ENCODE measurements at places on chromosomes 7 and 10. TPM values are rescaled to one million over a fixed set of nuclear protein-coding genes. Genes with fewer than 3 reads are reported as not detected.

Gene PON3
- not detected for polyA plus RNA-seq

Gene VPS37D
- polyA plus RNA-seq: 6.9 TPM

Gene EPO
- polyA plus RNA-seq: 0.42 TPM

Gene TMEM270
- polyA plus RNA-seq: 0.26 TPM

- H3K36me3 ChIP-seq: no peaks in the 10 kb centered on the region
- no peak overlapping the region for H3K4me3 ChIP-seq
- DNase-seq: no peak
- no peaks in the 10 kb centered on the region for H3K4me1 ChIP-seq
- no peaks in the 10 kb centered on the region for H3K27me3 ChIP-seq
- H3K27ac ChIP-seq: no peak overlapping the region
Measured at GRCh38 chr7:92333866-92334265, 88.1 kb downstream of the ANKIB1 start.

- H3K4me1 ChIP-seq: no peaks in the 10 kb centered on the region
- H3K4me3 ChIP-seq: no peak overlapping the region
- no peak overlapping the region for H3K27ac ChIP-seq
- DNase-seq: no peak
- H3K36me3 ChIP-seq: no peaks in the 10 kb centered on the region
- H3K27me3 ChIP-seq: no peaks in the 10 kb centered on the region
Measured at GRCh38 chr7:134476044-134476443, 17.1 kb upstream of the AKR1B1 start.

- H3K27ac ChIP-seq: no peak overlapping the region
- no peak overlapping the region for H3K4me3 ChIP-seq
- no peaks in the 10 kb centered on the region for H3K36me3 ChIP-seq
- DNase-seq: no peak
Measured at GRCh38 chr7:32390210-32390609, 100.0 kb downstream of the LSM5 start.

DNA sequence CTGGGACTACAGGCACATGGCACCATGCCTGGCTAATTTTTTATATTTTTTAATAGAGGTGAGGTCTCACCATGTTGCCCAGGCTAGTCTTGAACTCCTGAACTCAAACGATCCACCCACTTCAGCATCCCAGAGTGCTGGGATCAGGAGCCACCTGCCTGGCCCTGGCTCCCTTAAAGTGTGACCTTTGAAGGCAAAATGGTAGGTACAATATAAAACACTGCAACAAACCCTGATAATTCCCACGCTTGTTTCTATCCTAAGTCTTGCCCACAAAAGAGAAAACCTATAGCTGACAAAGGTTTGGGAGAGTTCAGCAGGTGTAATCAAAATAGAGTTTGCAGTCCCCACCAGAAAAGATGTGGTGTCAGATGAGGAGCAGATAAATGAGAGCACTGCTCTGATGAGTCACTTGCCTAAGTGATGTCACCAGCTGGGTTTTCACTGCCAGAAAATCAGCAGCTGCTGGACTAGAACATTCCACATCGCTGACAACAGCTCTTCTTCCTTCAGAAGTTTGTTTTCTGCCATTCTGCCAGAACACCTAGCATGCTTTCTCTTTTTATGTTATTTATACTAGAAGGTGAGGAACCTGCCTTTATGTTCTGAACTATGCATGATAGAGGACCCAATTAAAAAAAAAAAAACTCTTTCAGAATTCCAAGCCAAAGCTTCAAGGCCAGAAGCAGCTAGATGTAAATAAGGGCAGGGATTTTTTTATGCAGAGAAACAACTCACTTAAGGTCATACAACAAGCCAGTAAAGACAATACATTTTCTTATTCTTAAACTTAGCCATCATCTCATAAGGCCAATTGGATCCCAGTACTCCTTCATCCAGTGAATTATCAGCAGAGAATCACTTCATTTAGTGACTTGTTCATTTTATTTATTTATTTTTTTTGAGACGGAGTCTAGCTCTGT, 18.0 kb downstream of the PURB start:
- no peak for DNase-seq
- no peak overlapping the region for H3K27ac ChIP-seq
- no peaks in the 10 kb centered on the region for H3K27me3 ChIP-seq
- no peaks in the 10 kb centered on the region for H3K36me3 ChIP-seq

GRCh38 chr7:158077151-158077840, 510.3 kb downstream of the PTPRN2 start:
- no peaks in the 10 kb centered on the region for H3K4me1 ChIP-seq
- H3K4me3 ChIP-seq: no peak overlapping the region
- no peaks in the 10 kb centered on the region for H3K36me3 ChIP-seq
- H3K27me3 ChIP-seq: no peaks in the 10 kb centered on the region
- DNase-seq: no peak
- H3K27ac ChIP-seq: no peak overlapping the region

- DNase-seq: no peak
- no peak overlapping the region for H3K4me3 ChIP-seq
- no peaks in the 10 kb centered on the region for H3K27me3 ChIP-seq
- no peak overlapping the region for H3K27ac ChIP-seq
- H3K36me3 ChIP-seq: no peaks in the 10 kb centered on the region
Measured at GRCh38 chr10:11290156-11290890, 272.7 kb downstream of the CELF2 start.

DNA sequence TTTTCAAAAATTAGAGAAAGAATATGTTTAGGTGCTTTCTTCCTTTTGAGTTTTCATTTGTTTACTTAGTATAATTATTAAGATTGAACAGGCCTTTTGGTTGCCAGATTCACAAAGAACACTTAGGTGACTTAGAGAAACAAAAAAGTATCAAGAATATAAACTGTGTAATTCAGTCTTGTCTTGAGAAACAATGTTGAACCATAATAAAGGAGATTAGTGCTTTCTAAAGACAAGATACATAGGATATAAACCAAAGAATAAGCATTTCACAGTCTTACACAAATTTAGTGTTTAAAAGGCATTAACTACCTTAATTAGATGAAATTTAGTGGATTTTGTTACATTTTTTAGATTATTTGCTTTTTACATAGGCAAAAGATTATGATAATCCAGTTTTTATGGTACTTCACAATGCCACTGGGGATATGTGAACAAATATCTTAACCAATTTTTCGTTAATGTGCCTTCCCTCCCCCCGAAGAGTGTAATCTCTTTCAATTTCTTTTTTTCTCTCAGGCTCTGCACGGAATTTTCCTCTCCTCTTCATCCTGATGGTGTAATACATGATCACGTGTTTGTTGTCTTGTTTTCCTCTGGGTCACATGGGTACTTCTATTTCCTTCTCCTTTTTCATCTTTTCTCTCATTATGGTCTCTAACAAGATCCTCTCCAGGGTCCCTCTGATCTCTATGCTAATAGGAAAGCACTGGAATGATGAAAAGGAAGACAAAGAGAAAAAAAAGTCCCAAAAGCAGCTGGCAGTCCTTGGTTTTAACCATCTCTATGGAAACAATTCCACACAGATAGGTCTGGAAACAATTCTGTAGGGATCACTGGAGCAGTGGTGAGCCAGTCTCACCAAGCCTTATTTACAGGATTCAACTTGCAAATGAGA, 3.7 kb upstream of the HNRNPH3 start:
- H3K4me3 ChIP-seq: no peak overlapping the region
- H3K4me1 ChIP-seq: peaks cover 5% of the 10 kb centered on the region
- H3K27me3 ChIP-seq: no peaks in the 10 kb centered on the region
- H3K27ac ChIP-seq: no peak overlapping the region

Measured in H1 (cell line).